Non-pigmented ciliary epithelial cell (primary cell): ENCODE measurements at places on chromosomes 3 and 15.

- DNase-seq = no peak
Observed at GRCh38 chr3:150215616-150216015, 192.5 kb upstream of the TSC22D2 start.

DNA sequence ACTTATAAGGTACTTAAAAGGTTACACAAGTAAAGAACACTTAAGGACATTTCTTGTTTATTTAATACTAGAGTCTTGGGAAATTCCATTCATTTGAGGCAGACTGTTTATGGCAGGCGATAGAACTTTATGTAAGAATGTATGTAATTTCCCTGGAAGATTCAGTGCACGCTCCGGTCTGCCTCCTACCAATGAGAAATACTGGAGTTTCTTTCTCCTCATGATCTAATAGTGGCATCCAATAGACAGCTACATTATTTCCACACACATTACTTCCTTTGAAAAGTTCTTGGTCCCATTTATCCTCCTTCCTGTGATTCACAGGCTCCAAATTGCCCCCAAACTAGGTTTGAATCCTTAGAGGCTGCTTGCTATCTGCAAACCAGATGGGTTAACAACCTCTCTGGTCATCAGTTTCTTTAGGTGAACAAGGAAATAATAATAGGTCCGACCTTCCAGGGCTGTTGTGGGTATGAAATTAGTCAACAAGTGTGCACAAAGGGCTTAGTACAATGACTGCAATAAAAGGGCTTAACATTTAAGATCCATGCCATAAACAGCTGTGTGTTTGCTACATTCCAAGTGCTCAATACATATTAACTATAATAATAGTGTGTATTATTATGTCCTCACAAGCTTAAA is 30.7 kb downstream of the EIF4E3 start:
- peak; percentile 72 for DNase-seq

DNA sequence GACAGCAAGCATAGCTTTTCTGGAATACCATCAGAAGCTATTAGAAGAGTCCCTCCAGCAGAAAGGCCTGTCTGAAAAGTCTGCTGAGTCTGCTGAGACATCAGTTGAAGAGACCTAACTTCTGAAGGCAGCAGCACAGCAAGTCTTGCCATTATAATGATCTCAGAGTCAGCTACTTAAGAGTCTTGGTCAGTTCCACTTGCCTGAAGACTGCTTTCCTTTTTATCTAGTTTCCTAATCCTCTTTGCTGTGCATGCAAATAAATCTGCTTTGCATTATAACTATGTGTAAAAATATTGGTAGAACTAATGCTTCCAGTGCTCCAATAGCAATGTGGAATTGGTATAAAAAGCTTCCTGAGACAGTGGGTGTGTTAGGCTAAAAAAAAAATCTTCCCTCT is 34.9 kb upstream of the CPOX start:
- no peak for DNase-seq

DNA sequence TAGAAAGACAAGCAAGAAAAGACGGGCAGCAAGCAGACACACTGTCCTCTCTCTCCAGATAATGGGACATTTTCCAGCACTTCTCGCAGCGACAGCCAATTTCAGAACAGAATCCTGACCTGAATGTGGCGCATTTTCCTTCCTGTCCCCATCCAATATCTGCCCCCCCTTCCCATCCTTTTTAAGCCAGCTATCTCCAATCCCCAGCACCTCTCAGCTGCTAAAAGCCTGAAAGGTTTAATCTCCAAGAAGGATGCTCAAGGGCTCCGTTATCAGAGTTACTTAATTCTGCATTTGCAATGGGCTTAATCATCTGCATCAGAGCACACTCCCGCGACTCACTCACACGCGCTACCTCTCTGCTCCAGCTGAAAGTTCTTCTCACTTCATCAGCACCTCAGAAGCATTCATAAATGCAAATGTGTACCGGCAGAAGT is 50.5 kb downstream of the SRGAP3 start:
- no peak for DNase-seq

GRCh38 chr15:90222547-90222946 is 11.2 kb downstream of the CIB1 start:
- DNase-seq = no peak

DNA sequence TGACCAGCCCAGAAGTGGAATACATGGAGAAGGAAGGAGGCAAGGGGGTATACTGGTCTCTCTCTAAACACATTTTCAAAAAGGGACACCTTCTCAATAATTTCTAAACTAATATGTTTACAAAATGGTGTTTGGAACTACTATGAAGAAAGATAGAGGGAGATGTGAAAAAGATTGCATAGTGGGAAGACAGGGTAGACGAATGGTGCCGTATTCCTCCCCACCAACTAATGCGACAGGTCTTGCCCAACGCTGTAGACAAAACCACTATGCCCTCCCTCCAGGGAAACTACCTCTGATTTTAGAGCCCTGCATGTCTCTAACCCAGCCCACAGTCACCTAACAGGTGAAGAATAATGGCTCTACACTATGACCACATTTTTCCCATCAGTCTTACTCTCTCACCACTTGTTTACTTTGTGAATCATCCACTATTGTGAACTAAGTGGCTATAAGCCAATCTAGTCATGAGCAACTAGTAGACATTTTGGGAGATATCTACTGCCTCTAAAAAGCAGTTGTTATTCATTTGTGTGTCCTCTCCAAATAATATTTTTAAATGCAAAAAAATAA is 108.2 kb upstream of the UBE2E2 start:
- peak; percentile 40 for DNase-seq

- no peak for DNase-seq
Observed at GRCh38 chr3:46607603-46608028, 4.7 kb upstream of the FAM240A start.

DNA sequence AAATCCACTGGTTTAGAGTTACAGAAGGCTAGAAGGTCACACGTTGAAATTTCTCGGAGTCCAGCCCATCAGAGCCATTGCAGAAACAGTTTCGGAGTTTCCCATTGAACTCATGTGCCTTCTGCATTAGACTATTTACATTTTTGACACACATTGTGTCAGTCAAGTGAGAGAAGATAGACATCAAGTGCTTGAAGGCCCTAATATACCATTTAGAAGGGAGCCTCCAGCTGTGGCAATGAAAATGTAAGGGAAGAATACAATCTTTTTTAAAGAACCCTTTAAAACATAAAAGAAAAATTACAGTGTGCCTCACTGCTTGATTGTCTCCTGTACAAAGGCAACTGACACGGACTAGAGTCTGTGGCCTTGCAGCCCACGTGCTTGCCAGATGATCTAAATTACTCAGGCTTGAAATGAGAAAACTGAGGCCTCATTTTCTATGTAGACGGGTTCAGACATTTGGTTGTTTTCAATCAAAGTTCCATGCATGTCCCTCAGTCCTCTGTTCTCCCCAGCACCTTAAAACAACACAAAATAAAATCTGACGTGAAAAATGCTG is 650.5 kb downstream of the ROBO2 start:
- no peak for DNase-seq

DNA sequence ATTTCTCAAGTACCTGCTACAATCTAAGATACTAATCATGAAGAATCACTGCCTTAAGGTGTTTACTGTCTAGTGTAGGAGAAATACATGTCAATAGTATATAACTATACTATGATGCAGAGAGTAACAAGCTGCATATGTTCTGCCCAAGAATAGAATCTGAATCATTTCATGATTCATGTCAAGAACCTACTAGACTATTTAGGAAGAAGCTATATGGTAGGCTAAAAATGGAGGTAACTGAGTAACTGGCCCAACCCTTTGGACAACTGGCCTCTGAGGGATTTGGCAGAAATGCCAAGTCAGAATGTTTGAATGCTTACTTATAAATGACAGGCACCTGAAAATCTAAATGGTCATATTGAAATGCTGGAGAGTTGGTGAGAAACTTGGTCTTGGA is 59.9 kb upstream of the DGKG start:
- DNase-seq = no peak

GRCh38 chr15:58748040-58748851 is 1.3 kb downstream of the ADAM10 start:
- no peak for DNase-seq

DNA sequence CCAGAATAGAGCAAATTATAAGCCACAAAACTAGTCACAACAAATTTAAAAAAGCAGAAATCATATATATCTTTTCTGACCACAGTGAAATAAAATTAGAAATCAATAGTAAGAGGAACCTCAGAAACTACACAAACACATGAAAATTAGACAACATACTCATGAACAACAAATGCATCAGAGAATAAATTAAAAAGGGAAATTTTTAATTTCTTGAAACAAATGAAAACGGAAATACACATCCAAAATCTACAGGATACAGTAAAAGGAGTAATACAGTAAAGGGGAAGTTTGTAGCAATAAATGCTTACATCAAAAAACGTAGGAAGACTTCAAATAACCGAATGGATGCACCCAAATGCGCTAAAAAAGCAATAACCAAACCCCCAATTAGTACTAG is 19.2 kb downstream of the NME9 start:
- no peak for DNase-seq

DNA sequence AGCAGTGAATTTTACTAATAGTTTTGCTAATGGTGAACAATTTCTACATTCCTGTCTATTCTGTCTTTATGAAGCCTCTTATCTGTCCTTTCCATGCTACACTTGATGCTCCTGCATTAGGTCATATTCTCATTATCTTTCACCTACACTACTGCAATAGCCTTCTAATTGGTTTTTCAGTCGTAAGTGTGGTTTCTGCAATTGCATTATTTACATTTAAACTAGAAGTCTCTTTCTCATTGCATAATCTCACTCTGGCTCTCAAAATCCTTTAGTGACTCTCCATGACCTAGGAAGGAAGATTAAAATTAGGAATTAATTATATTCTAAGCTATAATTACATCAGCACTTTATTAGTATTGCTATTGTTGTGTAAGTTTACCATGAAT is 686.5 kb downstream of the IGSF11 start:
- DNase-seq = no peak

DNA sequence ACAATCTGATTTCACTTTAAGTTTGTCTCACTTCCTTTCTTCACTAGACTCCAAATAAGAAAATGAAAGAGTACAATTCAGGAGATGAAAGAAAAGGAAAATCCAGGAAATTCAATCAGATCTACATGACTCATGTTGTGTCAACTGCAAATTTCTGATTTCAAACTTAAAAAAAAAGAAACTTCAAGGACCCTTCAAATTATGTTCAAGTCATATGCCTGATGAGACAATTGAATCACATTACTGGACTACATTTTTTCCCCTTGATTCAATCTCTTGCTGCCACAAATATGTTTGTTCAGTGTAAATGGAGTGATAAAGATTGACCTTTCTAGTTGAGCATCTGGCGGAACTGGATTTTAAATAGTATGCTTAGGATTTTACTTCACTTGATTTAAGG is 37.4 kb downstream of the FRMD5 start:
- peak; percentile 93 for DNase-seq

DNA sequence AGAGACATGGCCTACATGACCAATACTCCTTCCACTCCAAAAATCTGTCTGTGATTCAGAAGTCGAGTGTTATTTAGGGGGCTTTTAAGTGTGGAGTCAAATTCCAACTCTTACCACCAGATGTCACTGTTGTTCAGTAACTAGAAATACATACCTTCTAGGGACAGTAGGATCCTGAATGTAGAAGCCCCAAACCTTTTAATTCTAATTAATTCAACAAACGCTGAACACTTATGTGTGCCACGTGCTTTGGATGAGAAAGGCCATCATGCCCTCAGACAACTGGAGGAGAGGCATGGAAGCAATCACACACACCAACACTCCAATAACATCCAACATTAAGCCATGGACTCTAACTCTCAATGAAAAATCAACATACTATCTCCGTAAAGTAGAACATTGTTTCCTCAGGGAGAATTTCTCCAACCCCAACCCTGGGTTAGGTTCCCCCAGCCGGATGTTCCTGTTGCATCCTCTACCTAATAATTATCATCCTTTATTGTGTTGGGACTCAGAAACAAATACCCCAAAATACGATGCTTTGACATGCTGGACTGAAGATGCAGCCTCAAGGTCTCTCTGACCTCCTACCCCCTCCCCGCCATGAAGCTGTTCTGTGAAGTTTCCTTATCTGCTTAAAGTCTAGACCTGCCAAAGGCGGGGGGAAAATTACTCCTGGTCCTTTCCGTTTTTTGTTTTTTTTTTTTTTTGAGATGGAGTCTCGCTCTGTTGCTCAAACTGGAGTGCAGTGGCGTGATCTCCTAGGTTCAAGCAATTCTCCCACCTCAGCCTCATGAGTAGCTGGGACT is 8.0 kb upstream of the CCDC13 start:
- peak; percentile 55 for DNase-seq

DNA sequence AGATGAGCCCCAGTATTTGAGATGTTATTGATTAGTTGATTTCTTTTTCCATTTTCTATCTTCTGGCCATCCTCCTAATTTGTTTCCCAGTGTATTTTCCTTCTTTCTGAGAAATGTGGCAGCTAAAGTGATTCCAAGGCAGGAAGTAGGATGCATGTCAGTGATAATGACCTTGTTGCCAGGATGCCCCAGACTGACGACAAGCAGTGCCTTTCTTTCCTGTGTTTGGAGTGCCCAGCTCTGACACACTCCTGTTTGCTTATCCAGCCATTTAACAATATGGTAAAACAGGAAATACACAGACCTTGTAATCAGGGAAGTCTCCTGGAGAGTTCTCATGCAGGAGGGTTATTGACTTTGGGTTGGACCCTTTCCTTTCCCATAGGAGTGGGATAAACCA is 20.4 kb downstream of the TMOD2 start:
- no peak for DNase-seq

DNA sequence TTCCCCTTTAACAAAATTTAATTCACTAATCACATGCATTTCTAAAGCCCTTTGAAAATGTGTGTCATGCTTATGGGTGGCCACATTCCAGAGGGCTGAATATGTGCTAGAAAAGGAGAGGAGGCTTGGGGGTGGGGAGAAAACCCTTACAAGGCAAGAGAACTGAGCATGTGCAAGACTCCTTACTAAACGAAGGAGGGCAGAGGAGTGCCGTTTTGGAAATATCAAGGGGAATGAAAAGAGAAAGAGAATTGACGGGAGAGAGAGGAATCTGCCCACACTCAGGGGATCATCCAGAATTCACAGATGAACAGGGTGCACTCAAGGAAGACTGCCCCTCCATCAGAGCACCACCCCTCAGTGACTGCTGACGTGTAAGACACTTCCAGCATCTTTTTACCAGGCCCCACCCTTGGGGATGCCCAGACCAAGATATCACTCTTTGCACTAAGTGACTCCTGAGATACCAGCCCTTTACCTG is 37.9 kb upstream of the TSC22D2 start:
- peak; percentile 93 for DNase-seq

DNA sequence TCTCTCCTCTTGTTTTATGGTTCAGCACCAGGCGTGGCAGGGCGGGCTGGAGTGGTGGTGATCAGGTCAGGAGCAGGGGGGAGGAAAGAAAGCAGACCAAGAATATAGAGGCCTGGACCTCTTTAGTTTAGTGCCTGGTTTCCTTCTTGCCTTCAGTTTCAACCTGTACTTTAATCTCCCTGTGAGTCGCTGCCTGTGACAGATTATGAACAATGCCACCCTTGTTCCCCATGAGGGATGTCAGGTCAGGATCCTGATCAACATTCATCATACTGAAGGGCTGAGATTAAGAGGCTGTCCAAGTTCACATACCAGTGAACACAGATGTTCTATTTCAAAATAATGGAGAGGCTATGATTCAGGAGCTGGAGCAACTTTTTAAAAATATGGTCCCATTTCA is 11.4 kb downstream of the ENTPD3 start:
- no peak for DNase-seq

- DNase-seq = no peak
Observed at GRCh38 chr3:138875096-138875753, 40.5 kb upstream of the PIK3CB start.
